Caudate nucleus (tissue), 63 donors: ENCODE measurements at places on chromosomes 2 and 18.

GRCh38 chr2:174334781-174335251 is at the start of gene SP9:
Gene SP9, plus strand, starts transcription at chr2:174334954. Its CDS starts 139 bp downstream, at chr2:174335093.
- no peak for DNase-seq

GRCh38 chr2:8455236-8456150 is 226.4 kb upstream of the ID2 start:
- DNase-seq = no peak

GRCh38 chr2:187552828-187553681 is 1.2 kb downstream of the TFPI start:
- no peak for DNase-seq

GRCh38 chr2:187129306-187129705 is 280.3 kb upstream of the ZSWIM2 start:
- no peak for DNase-seq

DNA sequence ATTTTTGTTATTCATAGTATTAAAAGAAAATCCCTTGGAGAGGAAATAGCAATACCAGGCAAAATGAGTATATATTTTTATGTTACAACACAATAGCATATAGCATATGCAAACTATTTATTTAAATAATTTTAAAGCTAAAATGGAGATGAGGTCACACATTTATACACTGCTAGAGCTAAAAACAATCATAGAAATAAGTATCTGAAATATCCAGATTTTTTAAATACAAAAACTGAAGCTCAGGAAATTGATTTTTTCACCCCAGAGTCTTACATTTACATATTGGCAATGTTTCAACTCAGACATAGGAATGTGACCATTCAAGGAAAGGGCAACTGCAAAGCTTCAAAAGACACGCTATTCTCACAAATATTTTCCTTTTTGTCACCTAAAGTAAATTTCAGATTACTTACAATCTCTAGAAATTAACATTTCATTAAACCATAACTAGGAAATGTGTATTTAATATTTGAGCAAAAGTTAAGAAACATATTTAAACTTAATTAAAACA is 8.9 kb downstream of the TFPI start:
- no peak for DNase-seq

DNA sequence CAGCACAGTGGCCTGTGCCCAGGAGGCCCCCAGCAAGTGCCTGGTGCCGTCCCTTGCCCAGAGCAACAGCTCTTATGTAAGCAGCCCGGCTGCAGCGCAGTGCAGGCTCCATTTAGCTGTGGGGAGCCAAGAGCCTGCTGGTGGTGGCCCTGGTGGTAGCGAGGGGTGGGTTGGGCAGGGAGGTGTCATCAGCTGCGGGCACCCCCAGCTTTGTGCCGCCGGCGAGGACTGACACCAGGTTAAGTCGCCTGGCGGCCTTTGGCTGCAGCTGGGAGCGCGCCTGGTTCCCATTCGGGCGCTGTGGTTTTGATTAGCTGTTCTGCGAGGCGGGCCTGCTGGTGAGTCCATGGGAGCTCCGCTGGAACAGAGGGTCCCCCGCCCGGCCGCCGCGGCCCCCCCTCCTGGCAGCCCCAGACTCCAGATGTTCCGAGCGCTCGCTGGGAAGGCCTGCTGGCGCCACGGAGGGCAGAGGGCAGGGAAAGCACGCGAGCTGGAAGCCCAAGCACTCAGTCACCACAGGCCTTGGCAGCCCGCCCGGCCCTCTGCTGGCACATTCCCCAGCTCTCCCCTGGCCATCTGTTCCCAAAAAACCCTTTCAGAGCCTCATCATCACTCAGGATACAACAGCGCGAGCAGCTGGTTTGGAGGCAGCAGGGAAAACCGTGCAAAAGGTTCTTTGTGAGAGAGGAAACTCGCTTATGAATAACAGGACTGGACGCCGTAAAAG is 18.4 kb downstream of the ATOH8 start:
- DNase-seq = peak; percentile 92

DNA sequence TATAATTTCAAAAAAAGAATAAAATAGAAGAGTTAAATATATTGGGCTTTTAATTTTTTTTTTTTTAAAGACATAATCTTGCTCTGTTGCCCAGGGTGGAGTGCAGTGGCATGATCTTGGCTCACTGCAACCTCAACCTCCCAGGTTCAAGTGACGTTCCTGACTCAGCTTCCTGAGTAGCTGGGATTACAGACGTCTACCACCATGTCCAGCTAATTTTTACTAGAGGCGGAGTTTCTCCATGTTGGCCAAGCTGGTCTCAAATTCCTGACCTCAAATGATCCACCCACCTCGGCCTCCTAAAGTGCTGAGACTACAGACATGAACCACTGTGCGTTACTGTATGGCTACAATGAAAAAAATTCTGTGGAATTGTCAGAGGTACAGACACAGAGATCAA is 98.1 kb upstream of the RGPD4 start:
- no peak for DNase-seq

DNA sequence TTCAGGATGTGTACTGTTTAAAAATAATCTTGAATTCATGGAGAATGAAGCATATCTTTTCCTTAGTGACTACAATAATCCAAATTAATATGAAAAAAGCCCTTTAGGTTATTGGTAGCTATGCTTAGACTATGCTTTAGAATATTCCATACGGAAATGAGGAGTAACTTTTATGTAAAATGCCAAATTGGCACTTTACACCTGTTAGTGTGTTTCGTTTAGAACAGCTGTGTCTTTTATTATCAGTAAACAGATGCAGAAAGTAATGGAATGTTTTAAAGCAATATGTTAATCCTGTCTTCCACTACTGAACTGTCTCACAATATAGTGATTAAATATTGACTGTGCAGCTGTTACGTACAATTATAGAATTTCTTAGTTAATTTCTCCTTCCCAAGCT is 129.6 kb downstream of the PMS1 start:
- no peak for DNase-seq

DNA sequence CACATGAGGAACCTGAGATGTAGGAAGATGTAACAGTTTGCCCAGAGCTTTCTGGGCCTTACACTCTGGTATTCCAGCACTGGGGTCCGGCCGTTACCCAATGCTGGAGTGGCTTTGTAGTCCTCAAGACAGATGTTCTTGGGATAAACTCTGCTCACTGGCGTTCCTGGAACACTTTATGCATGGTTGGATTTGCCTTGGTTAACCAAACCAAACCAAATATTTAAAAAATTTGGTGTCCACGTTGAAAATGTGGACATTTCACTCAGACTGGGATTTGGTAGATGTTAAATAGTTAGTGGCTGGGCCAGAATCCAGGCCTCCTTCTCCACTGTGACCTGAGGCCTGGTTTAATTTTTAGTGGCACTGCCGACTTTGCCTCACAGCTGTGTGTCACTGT is 81.5 kb downstream of the ACOXL start:
- DNase-seq = no peak

- peak; percentile 47 for DNase-seq
These were observed 38.7 kb downstream of the PKDCC start for GRCh38 chr2:42086500-42086953.

DNA sequence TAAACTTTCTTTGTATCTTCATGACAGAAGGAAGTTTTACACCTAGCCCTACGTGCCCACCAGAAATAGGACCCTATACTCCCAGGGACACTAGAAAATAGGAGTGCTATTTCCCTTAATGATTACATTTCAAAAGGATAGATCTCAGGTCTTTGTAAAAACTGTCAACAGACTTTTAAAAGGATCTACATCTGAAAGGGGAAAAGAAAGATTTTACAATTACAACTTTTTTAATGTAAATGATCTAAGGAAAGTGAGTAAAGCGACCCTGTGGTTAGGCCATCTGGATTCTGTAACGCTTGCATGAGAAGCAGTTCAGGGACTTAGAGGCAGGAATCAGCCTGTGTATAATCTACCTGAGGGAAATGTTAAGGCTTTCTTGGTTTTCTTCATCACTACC is 431.8 kb upstream of the MC4R start:
- DNase-seq = no peak

GRCh38 chr2:152126664-152127063 is 27.8 kb upstream of the CACNB4 start:
- DNase-seq = no peak

GRCh38 chr18:25100418-25100817 is 251.5 kb downstream of the ZNF521 start:
- DNase-seq = no peak

- no peak for DNase-seq
These were observed 1.0 kb upstream of the PUM2 start for GRCh38 chr2:20351555-20352229.

DNA sequence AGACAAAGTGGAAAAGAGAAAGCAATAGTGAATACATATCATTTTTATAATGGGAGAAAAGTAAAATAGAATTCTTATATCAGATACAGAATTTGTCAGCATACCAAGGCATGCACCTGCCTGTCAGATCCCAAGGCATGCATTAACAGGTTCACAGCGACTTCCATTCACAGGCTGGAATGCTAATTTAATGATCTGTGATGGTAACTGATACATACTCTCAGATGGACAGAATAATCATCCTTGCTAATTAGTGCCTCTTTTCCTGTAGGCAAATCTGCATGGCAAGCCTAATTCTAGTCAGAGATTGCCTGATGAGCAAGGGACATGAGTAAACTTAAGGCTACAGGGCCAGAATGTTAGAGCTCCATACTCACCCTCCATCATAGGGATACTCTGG is 76.1 kb downstream of the PRKRA start:
- DNase-seq = no peak

DNA sequence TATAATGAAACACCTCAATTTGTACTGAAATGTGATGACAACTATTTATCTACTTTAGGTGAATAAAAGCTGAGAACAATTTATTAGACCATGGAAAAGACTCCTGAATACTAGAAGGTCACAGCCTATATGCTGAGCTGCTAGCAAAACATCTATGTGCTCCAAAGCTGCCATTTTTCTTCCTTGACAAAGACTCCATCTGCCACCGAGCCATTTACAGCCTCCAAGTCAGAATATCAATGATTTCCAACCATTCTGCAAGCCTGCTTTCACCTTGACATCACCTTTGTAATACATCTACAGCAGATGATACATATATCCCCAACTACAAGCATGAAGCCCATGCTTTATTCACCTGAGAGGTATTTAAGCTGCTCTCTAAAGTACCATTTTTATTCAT is 84.9 kb downstream of the BAZ2B start:
- DNase-seq = no peak

GRCh38 chr2:188607501-188607900 is 315.8 kb downstream of the GULP1 start:
- no peak for DNase-seq

DNA sequence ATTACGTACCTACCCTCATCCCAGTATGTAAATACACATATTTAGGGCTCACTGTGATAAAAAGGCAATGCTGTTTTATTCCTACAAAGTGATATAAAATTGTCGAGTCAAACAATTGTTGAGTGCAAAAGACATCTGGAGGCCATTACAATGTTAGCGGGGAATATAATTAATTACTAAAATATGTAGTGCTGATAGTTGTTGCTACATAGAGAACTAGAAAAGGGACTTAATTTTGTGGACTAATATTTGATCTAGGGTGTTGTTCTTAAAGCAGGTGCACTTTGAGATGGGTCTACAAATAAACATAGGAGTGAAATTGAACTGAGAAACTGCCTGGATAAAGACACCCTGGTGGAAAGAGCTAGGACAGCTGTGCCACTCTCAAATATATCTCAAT is 300.1 kb downstream of the NOL4 start:
- DNase-seq = no peak

- no peak for DNase-seq
These were observed 118.6 kb downstream of the ANKRD44 start for GRCh38 chr2:197191940-197192322.

DNA sequence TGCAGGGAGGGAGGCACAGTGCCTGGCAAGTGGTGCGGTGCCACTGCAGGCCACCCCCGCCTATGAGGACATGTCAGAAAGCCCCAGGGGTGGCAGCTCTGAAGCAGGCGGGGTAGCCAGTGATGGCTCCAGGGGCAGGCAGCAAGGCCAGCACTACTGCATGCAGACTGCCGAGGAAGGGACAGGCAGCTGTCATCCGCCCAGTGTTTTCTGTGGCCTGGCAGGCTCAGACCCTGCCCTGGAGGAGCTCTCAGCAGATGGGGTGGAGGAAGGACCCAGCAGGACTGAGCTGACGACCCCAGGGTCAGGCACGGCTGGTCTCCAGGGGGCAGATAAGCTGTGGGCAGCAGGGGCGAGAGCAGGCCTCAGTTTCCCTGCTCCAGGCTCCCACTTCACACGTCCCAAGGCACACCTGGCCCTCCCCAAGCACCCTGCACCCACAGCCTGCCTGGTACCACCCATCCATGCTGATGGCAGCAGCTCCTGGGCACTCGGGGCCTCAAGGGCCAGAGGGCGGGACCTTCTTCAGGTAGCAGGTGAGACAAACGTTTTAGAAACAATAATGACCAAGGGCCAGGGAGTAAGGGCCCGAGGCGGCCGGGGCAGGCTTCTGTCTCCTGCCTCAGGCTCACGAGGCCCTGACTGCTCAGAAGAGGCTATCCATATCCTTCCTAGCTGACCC is 48.5 kb downstream of the HS6ST1 start:
- no peak for DNase-seq

DNA sequence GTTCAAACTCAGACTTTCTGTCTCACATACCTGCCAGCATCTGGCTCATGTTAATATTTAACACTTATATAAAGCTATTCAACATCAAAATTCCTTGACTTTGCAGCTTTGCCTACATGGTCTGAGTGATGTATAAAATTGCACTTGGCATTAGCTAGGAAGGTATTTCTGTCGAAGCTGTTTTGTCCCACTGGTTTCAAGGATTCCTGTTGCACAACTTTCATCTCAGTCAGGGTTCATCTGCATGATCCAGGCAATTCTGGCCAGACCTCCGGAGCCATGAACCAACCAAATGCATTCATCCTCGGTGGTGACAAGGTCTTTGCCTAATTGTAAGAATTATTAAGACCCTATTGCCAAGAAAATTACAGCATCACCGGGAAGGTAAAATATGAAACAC is 185.4 kb downstream of the ZEB2 start:
- DNase-seq = no peak

GRCh38 chr2:9760069-9760901 is 83.0 kb upstream of the TAF1B start:
- DNase-seq = no peak

DNA sequence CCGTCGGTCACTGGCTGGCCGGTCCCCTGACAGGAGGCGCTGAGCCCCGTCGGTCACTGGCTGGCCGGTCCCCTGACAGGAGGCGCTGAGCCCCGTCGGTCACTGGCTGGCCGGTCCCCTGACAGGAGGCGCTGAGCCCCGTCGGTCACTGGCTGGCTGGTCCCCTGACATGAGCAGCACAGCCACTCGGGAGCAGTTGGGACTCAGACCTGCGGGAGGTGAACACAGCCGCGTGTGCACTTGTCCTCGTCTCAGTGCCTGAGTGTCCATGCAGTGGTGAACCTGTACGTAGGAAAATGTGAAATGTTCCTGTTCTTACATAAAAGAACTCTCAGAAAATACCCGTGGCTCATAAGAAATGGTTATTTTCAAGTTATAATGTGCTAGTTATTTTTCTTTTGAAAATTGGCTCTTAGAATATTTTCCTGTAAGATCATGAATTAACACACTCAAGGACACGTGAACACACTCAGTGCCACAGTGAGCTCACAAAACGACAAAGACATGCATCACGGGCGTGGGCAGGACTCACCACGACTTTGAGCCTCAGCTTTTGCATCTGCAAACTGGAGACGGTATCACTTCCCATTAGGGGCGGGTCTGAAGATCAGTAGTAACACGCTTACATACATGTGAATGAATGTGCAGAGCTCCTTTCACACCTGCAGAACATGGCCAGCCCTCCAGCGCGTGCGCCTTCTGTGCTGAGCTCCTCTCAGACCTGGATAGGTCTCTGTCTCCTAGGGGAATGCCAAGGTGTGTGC is 21.1 kb upstream of the NFATC1 start:
- no peak for DNase-seq

GRCh38 chr18:49678440-49678839 is 116.6 kb downstream of the LIPG start:
- no peak for DNase-seq
